ENCODE measurements at places on chromosomes 5 and 9.
A peak's percentile ranks its signal among the peaks of the same experiment; 100 is the strongest.

DNA sequence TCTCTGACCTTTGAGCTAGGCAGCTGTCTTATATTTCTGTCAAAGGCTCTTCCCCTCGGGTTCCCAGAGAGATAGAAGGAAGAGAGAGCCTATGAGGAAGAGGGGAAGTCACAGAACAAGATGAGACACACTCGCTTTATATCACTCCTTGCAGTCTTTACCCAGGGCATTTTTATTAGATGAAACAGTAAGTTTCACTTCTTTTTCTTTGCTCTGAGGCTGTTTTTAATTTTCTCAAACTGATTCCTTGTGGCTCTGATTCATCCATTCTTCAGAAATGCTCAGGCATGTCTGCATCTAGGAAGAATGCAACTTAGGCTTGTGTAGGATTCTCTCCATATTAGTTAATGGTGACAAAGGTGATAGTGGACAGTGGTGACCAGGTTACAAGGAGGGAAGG lies 132.9 kb upstream of the CHD1 start:
- no peak overlapping the region for H3K27ac ChIP-seq
- H3K36me3 ChIP-seq, result no peaks in the 10 kb centered on the region
- no peak overlapping the region for H3K4me3 ChIP-seq
- H3K4me1 ChIP-seq, result no peaks in the 10 kb centered on the region
- no peaks in the 10 kb centered on the region for H3K27me3 ChIP-seq
- DNase-seq, result no peak

GRCh38 chr5:84383816-84384603 lies 670 bp downstream of the EDIL3 start:
- peak; percentile 49 for DNase-seq
- no peak overlapping the region for H3K27ac ChIP-seq
- H3K4me3 ChIP-seq, result peak overlapping the region; percentile 87
- H3K36me3 ChIP-seq, result no peaks in the 10 kb centered on the region

GRCh38 chr9:6777213-6777902 lies 19.6 kb downstream of the KDM4C start:
- H3K4me3 ChIP-seq, result no peak overlapping the region
- no peaks in the 10 kb centered on the region for H3K36me3 ChIP-seq
- H3K4me1 ChIP-seq, result peaks cover 11% of the 10 kb centered on the region

DNA sequence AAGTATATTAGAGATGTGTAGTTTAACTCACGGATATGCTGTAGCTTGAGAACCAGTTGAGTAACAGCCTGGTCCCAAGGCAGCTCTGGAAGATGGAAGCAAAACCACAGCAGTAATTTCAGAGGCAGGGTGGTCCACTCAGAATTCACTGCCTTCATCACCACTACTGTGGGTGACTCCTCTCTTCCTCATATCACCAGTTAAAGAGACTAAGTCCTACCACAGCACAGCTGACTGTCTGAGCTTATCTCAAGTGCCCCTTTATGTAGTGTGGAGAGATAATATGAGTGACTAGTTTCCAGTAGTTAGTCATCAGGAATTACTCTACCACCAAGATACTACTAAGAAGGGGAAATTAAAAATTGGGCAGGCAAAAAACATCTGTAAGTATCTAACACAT lies 1571.2 kb upstream of the C9orf72 start:
- no peaks in the 10 kb centered on the region for H3K27me3 ChIP-seq
- no peak overlapping the region for H3K4me3 ChIP-seq
- DNase-seq, result no peak
- H3K36me3 ChIP-seq, result no peaks in the 10 kb centered on the region

GRCh38 chr9:9790216-9790872 lies 822.5 kb downstream of the PTPRD start:
- DNase-seq, result no peak
- no peaks in the 10 kb centered on the region for H3K27me3 ChIP-seq

GRCh38 chr9:124436320-124436719 lies 13.9 kb upstream of the ADGRD2 start:
- no peak for DNase-seq
- no peak overlapping the region for H3K4me3 ChIP-seq
- H3K36me3 ChIP-seq, result no peaks in the 10 kb centered on the region

- H3K36me3 ChIP-seq, result no peaks in the 10 kb centered on the region
- no peaks in the 10 kb centered on the region for H3K27me3 ChIP-seq
- DNase-seq, result no peak
- no peak overlapping the region for H3K4me3 ChIP-seq
- H3K27ac ChIP-seq, result no peak overlapping the region
These were observed 45.2 kb upstream of the TBC1D2 start for GRCh38 chr9:98300611-98301010.

- H3K27me3 ChIP-seq, result no peaks in the 10 kb centered on the region
- no peaks in the 10 kb centered on the region for H3K4me1 ChIP-seq
- no peak overlapping the region for H3K27ac ChIP-seq
- no peak overlapping the region for H3K4me3 ChIP-seq
These were observed 361.7 kb upstream of the FTMT start for GRCh38 chr5:121489972-121490371.

- H3K36me3 ChIP-seq, result no peaks in the 10 kb centered on the region
- no peaks in the 10 kb centered on the region for H3K4me1 ChIP-seq
- H3K4me3 ChIP-seq, result no peak overlapping the region
These were observed 98.2 kb upstream of the PRR16 start for GRCh38 chr5:120365656-120366446.

DNA sequence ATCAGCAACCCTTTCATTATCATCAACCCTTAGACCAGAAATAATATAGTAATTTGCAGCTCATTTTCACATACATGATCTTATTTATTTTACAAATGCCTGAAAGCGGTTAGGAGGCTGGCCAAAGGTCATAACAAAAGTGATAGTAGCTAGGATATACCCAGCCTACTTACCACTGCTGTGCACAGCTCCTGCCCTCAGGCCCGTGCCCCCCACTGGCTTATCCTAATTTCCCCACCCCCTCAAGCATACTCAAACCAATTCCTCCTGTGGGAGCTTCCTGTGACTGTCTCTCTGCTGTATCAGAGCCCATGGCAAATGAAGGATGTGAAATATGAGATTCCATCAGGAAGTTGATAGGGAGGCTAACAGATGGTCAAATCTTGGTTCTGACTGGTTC lies 14.8 kb downstream of the FAM219A start:
- no peaks in the 10 kb centered on the region for H3K36me3 ChIP-seq
- H3K4me3 ChIP-seq, result no peak overlapping the region
- H3K27me3 ChIP-seq, result no peaks in the 10 kb centered on the region

- H3K4me3 ChIP-seq, result no peak overlapping the region
- no peaks in the 10 kb centered on the region for H3K27me3 ChIP-seq
- H3K27ac ChIP-seq, result no peak overlapping the region
- H3K4me1 ChIP-seq, result no peaks in the 10 kb centered on the region
- DNase-seq, result no peak
These were observed 42.5 kb downstream of the RALGPS1 start for GRCh38 chr9:126956917-126957686.

DNA sequence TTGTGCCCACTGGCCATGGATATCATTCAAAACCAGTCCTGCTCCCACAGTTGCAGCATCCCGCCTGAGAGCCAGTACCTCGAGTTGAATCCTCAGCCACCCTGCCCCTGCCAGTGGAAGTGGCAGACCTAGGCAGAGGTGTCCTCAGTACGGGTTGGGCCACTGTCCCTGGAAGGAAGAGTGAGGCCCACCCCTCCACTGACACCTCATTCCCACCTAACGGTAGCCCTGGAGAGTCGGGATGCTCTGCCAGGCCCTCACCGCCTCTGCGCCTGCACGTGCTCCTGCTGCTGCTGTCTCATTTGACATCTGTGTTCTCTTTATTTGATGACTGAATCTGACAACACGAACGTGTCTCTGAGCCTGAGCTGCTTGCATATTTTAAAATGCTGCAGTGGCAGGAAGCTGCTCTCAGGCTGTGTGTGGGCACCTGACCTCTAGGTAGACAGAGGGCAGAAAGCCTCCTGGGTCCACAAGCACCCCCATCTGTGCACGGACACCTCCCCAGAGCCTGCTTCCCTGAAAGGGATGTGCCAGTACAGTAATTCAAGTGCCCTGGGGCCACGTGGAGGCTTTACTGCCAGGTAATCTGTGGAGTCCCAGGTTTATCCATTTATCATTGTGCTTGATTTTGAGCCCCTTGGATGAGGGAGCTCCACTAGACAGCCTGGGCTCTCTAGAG lies 194.7 kb downstream of the CACNA1B start:
- no peaks in the 10 kb centered on the region for H3K36me3 ChIP-seq
- no peak overlapping the region for H3K4me3 ChIP-seq
- no peak overlapping the region for H3K27ac ChIP-seq
- H3K4me1 ChIP-seq, result peaks cover 24% of the 10 kb centered on the region
- no peak for DNase-seq

DNA sequence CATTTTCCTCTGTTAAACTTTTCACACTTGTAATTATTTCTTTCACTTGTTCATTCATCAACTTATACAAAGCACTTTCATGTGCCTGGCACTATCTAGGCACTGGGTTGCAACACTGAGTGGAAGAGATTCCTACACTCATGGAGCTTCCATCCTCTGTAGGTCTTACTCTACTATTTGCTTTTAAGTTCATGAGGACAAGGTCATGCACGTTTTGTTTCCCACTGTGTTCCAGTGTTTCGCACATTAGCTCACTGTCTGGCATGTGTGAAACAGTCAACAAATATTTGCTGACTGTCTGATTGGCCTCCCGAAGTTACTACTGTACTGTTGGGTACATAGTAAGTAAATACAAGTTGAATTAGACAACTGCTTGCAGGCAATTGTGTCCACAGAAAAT lies 87.9 kb upstream of the IFNK start:
- no peaks in the 10 kb centered on the region for H3K27me3 ChIP-seq
- H3K4me1 ChIP-seq, result peaks cover 3% of the 10 kb centered on the region
- no peak overlapping the region for H3K27ac ChIP-seq
- DNase-seq, result no peak

GRCh38 chr5:156119692-156120091 lies 207.3 kb upstream of the SGCD start:
- no peak for DNase-seq
- no peak overlapping the region for H3K27ac ChIP-seq
- H3K36me3 ChIP-seq, result no peaks in the 10 kb centered on the region
- H3K4me3 ChIP-seq, result no peak overlapping the region
- H3K27me3 ChIP-seq, result no peaks in the 10 kb centered on the region
- no peaks in the 10 kb centered on the region for H3K4me1 ChIP-seq

- H3K27me3 ChIP-seq, result no peaks in the 10 kb centered on the region
- H3K36me3 ChIP-seq, result no peaks in the 10 kb centered on the region
- no peak overlapping the region for H3K4me3 ChIP-seq
- 0 out of 2 replicates have a peak overlapping the region, but pooled peaks have one; percentile 19 for H3K27ac ChIP-seq
- H3K4me1 ChIP-seq, result peaks cover 2% of the 10 kb centered on the region
These were observed 651.0 kb upstream of the RORB start for GRCh38 chr9:73845954-73846690.

DNA sequence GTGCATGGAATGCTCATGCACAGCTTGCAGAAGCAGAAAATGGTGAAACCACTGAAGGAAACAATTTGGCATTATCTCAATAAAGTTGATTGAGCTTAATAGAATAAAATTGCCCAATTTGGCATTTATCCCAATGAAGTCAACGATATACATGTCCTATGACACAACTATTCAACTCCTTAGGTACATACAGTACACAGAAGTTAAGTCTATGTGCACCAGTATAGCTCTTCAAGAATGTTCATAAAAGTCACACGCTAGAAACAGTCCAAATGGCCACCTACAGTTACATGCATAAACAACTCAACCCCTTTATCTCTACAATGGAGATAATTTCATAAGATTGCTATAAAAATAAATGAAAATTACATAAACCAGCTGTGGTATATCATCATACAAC lies 184.5 kb downstream of the DENND1A start:
- no peak overlapping the region for H3K4me3 ChIP-seq
- DNase-seq, result no peak
- no peak overlapping the region for H3K27ac ChIP-seq
- H3K27me3 ChIP-seq, result no peaks in the 10 kb centered on the region
- no peaks in the 10 kb centered on the region for H3K36me3 ChIP-seq

- H3K4me1 ChIP-seq, result no peaks in the 10 kb centered on the region
- peaks cover 2% of the 10 kb centered on the region for H3K36me3 ChIP-seq
- no peak overlapping the region for H3K27ac ChIP-seq
- no peak overlapping the region for H3K4me3 ChIP-seq
- DNase-seq, result no peak
- H3K27me3 ChIP-seq, result no peaks in the 10 kb centered on the region
These were observed 70.6 kb downstream of the DPYSL3 start for GRCh38 chr5:147439254-147439653.

DNA sequence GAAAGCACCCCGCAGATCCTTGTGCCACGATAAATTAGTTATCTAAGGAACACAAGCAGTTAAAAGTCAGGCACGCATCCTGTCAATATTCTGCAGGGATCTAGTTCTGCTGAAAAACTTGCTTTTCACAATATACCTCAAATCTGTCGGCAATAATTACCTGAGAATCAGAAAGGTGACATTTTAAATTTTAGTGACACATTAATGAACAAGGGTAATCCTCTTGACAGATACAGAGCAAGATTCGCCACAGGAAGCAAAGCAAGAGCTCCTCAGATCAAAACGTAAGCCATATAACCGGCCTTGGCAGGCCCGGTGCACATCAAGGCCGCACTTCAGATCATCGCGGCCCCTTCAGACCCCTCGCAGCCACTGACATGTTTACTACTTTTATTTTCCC lies 185.7 kb downstream of the ATPSCKMT start:
- no peaks in the 10 kb centered on the region for H3K27me3 ChIP-seq
- H3K27ac ChIP-seq, result no peak overlapping the region
- DNase-seq, result no peak
- H3K4me1 ChIP-seq, result 0 out of 2 replicates have a peak, but pooled peaks cover 2% of the 10 kb centered on the region
- H3K36me3 ChIP-seq, result no peaks in the 10 kb centered on the region
- H3K4me3 ChIP-seq, result no peak overlapping the region

- H3K36me3 ChIP-seq, result peaks cover 60% of the 10 kb centered on the region
- no peak overlapping the region for H3K27ac ChIP-seq
- no peaks in the 10 kb centered on the region for H3K4me1 ChIP-seq
- no peak overlapping the region for H3K4me3 ChIP-seq
These were observed 22.3 kb downstream of the FBXW2 start for GRCh38 chr9:120770931-120771330.

DNA sequence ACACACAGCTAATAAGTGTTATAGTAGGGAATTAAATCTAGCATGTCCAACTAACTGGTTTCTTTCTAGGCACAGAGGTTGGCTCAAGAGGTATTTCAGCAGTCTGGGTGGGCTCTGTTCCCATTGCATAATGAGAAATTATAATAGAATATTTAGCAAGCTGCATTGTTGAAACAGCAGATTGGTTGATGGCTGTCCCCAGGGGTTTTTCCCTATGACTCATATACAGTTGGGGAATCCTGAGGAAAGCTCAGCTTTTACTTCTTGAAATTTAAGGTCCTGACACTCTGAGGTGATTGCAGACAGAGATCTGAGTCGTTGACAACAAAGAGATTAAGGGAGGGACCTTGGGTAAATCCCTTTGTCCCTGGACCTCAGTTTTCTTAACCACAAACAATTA lies 38.3 kb upstream of the TNFSF8 start:
- no peaks in the 10 kb centered on the region for H3K4me1 ChIP-seq
- no peaks in the 10 kb centered on the region for H3K27me3 ChIP-seq
- H3K4me3 ChIP-seq, result no peak overlapping the region
- DNase-seq, result no peak
- H3K36me3 ChIP-seq, result no peaks in the 10 kb centered on the region

Measured in H1 (cell line).